Activated naive CD4-positive, alpha-beta T cell treated with anti-CD3 and anti-CD28 coated beads, Interleukin-2, amount 50 U/mL, for 72 hours (primary cell): ENCODE measurements at places on chromosomes 4 and X.

- DNase-seq, result no peak
Measured at GRCh38 chr4:6777636-6778281, 4.8 kb upstream of the KIAA0232 start.

DNA sequence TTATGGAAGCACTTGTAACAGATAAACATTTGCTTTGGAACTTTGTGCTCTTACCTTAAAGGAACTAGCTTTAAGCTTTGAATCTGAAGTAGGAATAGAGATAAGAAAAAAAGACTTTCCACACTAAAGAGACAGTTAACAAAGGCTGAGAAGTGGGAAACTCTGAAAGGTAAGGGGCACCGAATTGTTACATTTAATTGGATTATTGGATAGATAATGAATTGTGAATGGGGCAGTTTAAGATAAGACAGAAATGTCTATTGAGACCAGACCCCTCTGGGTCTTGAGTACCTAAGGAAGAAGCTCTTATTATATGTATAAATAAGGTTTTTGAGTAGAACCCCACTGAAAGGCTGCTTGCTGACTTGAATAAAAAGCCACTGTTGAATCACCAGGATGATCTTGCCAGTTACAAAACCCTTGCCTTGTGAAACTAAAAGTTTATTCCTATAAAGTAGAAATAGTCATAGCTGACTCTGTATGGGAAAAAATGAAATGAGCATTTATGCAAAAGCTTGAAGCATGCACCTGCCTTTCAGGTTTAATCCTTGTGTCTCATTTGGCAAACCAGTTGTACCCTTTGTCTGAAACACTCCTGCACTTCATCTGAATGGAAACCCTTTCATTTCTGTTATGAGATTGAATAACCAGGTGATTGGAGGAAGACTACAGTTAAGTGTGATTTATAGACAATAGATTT, 423.2 kb downstream of the RPA4 start:
- DNase-seq, result no peak

DNA sequence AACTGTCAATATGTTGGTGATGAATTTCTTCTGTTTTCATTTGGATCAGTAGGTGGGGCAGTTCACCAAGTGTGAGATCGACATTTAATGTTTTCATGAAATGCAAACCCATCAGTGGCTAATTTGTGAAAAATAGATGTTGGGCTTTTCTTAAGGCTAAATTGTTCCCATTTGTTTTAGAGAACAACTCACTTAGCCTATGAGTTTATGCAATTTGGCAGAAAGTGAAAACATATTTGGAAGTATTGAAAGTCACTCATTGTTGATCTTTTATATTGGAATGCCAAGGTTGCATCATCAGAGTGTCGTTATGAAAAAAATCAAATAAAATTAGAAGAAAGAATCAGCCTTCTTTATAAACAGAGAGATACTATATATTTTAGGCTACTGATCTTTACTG, 132.4 kb downstream of the RPA4 start:
- DNase-seq, result no peak

- no peak for DNase-seq
Measured at GRCh38 chr4:152805071-152805650, 25.4 kb downstream of the ARFIP1 start.

DNA sequence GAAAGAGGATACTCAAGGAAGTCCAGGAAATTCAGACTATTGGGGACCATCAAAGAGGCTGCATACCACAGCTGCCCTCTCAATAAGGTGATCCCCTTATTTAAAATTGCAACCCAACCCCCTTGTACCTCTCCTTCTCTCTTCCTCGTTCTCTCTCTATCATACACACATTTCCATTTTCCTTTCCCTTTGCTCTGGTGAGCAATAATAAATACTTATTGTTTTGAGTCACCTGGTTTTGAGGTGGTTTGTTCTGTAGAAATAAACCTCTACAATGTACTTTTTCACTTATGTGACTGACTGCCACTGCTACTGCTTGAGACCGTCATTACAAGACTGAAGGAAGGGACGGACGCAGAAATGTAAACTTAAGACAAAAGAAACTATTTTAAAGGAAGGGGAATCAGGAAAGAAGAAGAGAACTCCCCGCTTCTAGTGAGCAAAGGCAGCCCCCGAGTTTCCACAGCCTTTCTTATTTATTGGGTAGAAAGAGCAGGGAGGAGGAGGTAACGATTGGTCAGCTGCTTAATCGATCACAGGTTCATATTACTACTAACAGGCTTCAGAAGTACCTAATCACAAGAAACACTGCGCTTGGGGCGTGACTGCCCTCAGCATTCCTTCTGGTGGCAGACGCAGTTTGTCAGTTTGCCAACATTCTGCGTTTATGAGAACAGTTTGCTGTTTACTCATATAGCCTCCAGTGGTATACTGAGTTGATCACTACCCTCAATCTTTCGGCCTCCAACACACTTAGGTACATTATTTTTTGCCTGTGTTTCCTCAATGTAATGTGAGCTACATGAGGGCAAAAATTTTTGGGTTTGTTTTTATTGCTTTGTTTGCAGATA, 16.9 kb upstream of the TMEM165 start:
- no peak for DNase-seq

DNA sequence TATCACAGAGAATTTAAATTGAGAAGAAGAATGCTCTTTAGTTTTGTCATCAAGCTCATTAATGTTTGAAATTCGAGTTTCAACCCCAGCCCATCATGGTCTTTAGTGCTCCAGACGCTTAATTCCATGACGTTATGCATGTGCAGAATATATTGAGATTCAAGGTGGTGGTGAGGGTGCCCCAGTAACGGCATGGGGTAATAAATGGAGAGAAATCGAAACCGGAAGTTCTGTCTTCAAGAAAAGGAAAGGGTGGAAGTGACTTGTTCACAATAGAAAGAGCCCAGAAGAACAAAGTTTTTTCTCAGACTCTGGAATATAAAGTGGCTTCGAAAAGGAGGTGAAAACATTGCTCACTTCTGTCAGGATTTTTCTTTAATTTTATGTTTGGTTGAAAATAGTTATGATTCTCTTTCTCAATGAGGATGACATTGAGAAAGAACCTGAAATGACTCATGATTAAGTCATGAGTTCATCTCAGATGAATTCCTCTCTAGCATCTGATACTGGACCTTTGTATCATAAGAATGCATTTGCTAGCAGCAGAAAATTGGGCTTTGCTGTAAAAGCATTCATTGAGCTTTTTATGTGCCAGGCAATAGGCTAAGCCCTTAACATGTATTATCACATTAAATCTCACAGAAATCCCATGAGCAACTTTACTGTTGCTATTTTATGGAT, 779 bp upstream of the DDX60L start:
- DNase-seq, result no peak

DNA sequence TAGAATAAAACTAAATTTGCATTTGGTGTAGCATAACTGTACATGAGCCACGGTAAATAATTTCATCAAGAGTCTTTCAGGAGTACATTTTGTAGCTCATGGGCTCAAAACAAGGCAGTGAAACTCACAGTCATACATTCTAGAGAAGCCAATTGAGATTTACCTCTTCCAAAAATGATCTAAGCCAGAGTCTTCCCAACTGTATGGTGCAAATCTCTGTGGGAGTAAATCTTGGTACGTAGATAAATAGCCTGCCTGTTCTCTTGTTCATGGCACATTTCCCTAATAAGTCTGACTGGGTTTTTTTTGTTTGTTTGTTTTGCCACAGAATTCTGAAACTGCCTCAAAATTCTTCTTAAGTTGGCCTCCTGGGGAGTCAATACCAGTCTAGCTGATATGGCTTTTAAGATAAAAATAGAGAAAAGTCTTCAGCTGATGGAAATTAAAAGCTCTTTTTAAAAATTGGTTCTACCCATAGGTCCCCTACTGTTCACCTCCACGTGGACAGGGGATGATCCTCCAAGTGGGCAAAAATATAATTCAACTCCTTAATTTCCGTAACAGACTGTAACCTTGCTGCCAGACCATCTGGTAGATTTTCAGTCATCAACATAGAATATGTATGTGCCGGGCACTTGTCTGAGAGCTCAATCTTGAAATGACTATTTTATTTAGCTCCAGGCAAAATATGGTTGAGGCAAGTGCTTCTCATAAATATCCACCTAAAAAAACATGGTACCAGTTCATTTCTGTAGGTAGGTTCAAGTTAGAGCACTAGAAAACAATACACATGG, 365.4 kb downstream of the PDHA2 start:
- DNase-seq, result no peak

GRCh38 chrX:140510895-140511295, 6.0 kb upstream of the SOX3 start:
- no peak for DNase-seq

DNA sequence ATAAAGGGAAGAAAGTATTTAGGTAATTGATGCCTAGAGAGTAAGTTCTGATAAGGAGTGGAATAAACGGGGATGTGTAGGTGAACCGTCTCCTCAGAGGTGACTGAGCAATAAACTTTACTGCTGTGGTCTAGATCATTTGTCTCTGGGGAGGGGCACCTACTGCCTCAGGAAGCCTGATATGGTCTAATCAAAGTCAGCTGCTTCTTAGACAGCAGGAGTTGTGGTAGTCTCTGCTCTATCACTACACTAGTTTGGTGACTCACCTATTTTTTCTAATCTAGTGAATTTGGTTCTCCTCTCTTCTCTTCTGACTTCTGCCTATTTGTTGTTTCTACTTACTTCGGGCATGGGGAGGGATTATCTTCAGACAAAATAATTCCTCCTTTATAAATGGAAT, 95.1 kb upstream of the STIM2 start:
- no peak for DNase-seq

DNA sequence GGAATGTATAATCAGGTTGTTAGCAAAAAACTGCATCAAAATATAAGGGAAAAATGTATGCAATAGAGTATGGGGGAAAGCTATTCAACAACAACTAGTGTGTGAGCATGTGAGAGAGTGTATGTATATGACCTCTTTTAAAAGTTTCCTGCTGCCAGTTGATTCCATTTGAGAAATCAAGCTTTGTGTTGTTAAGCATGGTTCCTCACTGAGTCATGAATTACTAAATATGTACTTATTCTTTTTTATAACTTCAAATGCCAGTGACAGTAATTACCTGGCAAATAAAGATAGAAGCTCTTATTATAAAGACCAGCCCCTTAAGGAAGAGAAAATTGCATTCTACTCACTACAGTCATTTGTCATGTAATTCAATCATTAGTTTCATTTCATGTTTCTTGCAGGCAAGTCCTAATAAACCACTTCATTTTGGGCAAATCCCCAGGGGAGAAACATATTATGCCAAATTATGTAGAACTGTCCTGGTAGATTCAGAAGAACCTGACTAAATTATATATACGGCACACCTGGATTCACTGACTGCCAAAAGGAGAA, 19.2 kb downstream of the RASGEF1B start:
- no peak for DNase-seq

DNA sequence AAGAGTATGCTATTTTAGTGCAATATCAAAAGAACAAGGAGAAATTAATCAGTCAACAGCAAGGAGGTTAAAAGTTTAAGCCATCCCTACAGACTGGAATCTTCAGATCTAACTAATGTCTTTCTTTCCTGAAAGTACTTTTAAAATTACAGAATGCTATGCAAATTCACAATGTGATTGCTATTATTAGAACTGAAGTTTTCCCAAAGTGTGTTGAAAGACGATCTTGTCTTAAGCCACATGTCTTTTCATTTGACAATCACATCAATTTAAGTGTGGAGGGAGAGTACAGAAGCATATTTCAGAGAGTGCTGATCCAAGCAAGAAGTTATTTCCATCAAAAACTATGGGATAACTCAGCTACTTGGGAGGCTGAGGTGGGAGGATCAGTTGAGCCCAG, 64.7 kb upstream of the TNIP3 start:
- no peak for DNase-seq

DNA sequence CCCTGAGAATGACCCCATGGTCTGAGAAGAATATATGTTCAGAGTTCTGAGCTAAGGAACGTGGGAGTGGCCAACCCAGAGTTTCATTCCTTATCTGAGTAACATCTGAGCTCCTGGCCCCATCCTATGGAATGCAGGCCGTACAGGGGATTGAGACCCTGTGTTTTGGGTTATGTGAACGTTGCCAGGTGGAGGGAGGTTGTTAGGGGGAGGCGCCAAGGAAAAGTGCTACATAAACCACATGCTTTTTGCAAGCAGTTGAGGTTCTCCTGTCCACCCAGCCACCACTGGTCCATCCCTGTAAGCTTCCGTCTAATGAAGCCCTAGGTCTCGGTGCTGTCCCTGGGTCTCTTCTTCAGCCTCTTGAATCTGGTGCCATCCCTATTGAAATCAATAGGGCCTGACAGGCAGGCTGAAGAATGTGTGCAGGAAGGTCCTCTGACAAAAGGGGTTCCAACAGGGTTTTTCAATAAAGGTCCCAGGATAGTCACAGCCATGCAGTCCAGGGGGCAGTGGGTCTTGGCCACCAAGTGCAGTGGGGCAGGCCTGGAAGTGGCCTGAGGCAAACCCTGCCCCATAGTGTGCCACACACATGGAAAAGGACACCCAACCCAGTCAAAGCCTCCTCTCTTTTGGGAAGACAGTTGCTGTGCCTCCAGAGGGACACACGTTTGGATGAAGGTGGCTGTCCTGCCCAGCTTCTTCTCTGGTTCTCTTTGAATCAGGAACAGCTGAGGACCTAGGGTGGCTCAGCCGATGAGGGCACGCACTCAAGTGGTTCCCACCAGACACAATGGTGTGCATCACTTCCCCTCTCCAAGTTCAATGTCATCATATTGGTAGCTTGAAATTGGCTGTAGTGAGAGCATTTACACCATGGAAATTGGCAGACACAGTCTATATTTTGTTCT, 53.5 kb downstream of the HTRA3 start:
- no peak for DNase-seq

DNA sequence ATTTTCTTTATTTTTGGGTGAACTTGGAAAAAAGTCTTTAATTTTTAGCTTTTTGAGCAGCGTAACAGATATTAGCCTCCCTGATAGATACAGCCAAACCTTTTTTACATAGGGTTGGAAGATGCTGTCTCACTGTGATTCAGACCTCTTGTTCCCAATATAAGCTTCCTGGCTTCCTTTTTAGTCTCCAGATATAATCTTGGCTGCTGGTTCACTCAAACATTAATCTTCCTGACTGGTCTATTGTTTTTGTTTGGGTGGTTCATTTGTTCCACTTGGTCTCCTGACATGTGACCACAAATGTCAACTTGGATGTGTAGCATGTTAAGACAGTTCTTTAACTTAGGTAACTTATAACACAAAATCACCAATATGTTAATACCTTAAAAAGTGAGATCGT, 23.0 kb downstream of the RPA4 start:
- no peak for DNase-seq

DNA sequence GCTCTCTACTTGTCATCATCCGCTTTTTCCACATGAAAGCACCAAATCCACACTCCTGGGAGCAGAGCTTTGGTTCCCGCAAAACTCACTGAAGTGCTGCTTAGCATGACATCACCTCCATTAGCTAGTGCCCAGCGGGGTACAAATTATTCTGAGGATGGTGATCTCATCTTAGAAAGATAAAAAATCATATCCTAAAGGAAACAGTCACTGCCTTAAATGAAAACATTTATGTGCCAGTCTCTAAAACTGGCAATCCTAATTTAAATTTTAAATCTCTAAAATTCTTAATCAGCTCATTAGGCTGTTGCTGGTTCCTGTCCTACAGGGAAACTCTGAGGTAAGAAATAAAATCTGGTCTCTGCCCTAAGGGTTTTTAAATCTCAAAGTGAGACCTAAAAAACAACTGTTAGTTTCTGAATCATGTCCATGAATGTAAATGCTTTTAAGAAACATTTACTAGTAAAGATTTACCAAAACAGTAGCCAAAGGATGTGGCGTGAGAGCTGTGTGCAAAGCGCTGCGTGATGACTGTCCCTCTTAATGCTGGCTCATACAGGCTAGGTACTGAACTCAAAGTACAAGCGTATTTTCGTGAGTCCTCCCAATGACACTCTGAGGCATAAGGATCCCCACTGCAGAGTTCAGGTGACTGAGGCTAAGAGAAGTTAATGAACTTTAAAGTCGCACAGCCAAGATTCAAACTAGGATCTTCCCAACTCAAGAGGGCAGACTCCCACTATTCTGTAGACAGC, 4.5 kb downstream of the CASP3 start:
- no peak for DNase-seq
